Ecto neural progenitor cell (in vitro differentiated cells): ENCODE measurements at places on chromosomes 1 and 21.

DNA sequence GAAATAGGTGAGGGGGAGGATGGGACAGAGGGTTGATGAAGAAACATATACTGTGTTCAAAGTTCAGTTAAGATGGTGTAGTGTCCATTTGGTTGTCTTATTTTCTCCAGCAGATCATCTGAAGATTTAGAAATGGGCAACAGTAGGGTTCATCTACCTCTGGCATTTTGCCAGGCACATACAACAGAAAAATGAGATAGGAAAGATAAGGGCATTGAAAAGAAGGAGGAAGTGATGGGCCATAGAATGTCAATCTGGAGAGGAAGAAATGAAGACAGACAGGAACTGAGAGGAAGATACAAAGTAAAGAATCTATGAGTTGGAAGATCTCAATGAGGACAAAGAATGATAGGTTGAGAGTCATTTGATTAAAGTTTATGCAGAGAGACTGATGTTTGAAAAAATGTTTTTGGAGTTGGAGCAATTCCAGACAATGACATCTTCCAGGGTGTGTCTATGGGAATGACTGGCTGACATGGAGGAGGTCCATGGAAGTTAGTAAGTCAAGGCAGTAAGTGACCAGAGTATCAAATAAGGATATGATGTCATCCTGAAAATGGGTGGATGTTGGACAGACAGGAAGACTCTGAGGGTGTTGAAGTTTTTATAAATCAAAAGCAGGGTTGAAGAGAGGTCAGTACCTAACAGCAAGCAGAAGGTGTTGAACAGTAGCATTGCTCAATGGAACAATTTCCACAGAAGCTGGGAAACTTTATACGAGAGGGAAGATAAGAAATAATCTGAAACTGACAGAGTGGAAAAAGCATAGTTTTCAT lies 18.7 kb upstream of the CD55 start:
- no peak for DNase-seq

- no peak for DNase-seq
These were observed 114.1 kb upstream of the ETS2 start for GRCh38 chr21:38691631-38692030.

DNA sequence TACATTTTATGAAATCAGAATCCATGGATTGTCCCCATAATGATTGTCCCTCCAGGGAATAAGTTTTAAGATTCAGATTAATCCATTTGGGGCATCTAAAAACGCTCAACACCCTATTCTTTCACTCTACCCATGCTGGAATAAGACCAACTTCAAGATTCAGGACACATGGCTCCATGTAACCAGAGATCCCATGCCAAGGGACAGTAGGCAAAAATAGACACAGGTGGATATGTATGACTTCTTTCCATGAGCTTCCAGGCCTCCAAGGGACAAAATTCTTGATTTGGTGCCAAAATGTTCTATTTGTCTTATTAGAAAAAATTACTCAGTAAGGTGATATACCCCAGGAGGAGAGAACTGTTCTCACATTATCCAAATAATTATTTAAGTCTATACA lies 178.8 kb downstream of the NRIP1 start:
- no peak for DNase-seq

DNA sequence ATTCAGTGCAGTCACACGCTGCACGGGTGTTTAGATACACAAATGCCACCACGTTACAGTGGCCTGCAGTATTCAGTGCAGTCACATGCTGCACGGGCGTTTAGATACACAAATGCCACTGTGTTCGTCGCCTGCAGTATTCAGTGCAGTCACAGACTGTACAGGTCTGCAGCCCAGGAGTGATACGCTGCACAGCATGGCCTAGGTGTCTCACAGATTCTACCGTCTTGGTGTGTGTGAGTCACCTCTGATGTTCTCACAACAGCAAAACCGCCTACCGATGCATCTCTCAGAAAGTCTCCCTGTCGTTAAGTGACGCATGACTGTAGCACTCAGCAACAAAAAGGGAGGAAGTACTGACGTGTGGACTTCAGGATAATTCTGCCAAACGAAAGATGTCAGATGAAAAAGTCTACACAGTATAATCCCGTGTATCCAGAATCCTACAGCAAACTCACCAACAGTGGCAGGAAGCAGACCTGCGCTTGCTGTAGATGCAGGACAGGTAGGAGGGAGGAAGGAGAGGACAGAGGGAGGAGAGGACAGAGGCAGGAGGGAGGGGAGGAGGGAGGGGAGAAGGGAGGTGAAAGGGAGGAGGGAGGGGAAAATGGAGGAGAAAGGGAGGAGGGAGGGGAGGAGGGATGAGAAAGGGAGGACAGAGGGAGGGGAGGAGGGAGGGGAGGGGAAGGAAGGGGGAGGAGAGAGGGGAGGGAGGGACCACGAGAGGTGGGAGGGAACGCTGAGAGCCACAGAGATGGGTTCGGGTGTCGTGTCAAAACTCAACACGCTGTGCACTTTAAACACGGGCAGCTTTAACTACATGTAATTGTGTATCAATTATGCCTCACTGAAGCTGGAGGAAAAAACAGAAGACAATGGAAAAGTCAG lies 36.3 kb upstream of the PCBP3 start:
- no peak for DNase-seq

DNA sequence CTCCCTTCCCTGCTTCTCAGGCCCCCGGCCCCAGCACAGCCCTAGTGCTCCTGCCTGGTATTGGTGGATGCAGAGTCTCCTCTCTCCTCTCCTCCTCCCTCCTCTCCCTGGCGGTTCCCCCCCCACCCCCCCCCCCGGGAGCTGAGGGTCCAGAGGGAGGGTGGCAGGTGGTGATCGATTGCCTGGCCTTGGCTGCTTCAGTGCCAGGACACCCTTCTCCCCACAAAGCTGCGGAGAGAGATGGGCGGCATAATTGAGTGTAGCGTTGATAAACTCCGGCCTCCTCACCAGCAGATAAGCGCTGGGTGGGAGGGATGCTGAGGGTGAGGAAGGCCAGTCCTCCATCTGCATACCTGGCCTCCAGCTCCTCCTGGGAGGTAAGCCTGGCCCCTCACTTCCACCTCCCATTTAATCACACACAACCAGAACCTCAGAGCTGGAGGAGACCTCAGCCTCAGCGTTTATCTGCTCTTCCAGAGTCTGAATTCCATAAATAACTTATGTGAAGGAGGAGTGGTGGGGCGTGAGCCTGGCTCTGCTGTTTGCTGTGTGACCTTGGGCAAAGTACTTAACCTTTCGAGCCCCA lies 60.8 kb downstream of the LRRN2 start:
- no peak for DNase-seq

- DNase-seq = no peak
These were observed 45.0 kb upstream of the ADARB1 start for GRCh38 chr21:45029298-45029947.

GRCh38 chr1:58762806-58763205 lies 21.0 kb downstream of the JUN start:
- no peak for DNase-seq

DNA sequence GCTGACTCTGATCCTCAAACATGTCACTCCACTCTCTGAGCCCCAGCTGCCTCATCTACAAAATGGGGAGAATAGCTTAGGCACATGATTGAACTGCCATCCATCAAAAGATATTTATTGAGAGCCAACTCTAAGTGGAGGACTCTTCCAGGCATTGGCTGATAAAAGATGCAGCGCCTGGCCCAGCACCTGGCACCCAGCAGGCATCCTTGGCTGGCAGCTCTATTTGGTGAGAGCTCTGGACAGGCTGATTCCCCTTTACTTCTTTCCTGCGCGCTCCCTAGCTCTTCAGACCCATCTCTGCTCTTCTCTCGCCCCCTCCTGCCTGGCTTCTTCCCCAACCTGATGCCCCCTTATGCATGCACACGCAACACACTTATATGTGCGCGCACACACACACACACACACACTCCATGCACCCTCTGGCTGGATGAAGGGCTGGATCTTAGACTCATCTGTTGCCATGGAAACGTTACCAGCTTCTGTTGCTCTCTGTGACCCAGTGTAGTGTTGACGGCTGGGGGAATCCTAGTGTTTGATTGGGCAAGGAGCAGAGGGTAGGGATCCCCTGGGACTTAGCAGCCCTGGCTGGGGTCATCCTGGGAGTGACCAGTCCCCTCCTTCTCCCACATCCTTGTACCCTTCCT lies 49.3 kb downstream of the VWA5B1 start:
- no peak for DNase-seq

DNA sequence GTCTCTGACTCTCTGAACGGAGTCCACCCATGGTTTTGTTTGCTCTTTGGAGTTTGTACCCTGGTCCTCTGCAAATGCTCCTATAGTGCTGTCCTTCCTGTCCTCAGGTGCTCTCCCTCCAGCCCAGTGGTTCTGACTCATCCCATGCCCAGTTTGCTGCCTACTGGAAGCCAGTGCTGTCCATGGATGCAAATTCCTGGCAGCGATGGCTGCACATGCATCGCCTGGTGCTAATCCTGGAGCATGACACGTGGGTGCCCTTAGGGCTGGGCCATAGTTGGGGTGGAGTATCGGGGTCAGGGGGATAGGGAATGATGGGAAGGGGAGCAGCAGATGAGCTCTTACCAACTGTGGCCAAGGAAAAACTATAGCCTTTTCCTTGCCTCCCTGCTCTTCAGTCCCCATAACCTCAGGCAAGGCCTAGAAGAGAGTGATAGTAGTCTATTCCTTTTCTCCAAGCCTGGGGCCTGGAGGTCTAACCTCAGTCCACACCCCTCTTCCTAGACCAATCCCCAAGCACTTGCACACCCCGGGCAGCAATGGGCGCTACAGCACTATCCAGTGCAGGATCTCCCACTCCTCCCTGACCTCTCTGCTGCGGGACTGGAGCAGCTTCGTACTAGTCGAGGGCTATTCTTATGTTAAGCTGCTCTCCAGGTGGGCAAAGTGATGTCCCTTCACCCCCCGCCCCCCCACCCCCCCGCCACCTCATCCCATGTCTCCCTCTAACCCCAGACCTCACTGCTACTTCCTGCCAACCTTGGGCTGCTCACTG lies 31.6 kb downstream of the HYI start:
- no peak for DNase-seq

DNA sequence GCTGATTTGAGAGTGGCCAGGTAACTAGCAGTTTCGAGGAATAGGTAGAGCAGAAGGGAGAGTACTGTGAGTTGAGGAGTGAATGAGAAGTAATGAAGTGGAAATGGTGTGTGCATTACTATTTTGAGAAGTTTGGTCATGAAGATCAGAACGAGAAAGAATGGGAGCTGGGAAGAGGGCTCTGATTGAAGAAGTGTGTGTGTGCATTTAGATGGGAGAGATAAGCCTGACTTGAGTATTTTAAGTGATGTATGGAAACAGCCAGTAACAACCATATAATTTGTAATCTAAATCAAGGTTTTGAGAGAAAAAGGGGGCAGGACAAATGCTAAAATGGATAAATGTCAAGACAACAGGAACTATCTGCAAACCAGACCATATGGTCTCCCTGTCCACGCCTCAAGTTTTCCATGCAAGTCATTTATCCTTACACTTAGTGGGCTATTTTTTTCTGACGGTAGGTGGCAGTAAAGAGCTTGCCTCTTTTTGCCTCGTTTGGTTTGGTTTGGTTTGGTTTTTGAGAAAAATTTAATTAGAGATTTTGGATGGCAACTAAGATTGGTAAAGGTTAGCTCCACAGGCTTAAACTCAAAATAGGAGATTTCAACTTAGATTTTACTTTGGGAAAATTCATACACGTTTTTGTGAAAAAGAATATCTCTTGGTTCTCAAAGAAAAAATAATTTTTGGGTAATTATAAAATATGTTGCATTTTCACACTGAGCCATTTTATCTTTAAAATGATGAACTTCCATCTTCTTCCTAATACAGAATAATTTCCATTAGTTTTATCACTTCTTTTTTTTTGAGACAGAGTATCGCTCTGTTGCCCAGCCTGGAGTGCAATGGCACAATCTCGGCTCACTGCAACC lies 9.5 kb upstream of the B3GALNT2 start:
- no peak for DNase-seq

DNA sequence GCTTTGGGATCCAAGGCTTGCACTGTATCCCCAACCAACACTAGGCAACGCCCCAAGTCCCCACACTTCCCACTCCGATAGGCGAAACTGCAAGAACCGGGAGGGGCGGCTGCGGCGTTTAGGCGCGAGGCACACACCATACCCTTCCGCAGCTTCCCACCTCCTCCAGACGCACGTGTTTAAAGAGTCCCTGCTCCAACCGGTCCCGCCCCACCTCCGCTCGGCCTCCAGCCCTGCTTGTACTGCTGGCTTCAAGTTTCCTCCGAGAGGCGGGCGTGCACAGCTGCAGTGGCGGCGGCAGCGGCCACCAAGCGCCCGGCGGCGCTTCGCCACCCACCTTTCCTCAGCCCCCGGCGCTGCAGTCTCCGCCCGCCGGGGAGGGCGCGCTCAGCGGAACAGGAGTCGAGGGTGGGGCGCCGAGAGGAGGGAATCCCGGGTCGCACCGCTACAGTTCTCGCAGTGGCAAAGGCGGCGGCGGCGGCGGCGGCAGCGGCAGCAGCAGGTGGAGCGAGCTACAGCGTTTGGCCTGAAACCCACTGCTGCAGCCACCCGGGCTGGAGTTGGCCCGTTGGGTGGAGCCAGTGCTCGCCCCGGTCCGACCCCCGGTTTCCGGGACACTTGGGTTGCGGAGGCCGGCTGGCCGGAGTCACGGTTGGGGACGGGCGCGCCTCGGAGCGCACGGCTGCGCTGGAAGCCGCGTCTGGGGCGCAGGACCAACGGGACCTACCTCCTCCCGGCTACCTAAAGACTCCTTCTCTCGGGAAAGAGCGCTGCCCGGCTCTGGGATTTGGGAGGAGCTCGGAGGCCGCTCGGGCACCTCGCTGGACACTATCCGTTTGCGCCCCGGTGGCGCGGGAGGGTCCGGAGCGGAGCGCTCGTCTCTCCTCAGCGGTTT lies at the start of gene CNIH3:
Gene CNIH3, plus strand, starts transcription at position 457 of the 895 bp plus-strand sequence. CDS start 858 bp downstream, outside the sequence.
- DNase-seq = peak; percentile 87

DNA sequence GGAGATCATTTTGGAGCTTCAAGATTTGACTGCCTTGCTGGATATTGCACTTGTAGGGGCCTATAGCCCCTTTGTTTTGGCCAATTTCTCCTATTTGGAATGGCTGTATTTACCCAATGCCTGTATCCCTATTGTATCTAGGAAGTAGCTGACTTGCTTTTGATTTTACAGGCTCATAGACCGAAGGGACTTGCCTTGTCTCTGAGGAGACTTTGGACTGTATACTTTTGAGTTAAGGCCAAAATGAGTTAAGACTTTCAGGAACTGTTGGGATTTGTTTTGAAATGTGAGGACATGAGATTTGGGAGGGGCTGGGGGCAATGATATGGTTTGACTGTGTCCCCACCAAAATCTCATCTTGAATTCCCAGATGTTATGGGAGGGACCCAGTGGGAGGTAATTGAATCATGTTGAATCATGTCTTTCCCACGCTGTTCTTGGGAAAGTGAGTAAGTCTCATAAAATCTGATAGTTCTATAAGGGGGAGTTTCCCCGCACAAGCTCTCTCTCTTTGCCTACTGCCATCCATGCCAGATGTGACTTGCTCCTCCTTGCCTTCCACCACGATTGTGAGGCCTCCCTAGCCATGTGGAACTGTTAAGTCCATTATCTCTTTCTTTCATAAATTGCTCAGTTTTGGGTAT lies 276.1 kb downstream of the LMX1A start:
- no peak for DNase-seq

DNA sequence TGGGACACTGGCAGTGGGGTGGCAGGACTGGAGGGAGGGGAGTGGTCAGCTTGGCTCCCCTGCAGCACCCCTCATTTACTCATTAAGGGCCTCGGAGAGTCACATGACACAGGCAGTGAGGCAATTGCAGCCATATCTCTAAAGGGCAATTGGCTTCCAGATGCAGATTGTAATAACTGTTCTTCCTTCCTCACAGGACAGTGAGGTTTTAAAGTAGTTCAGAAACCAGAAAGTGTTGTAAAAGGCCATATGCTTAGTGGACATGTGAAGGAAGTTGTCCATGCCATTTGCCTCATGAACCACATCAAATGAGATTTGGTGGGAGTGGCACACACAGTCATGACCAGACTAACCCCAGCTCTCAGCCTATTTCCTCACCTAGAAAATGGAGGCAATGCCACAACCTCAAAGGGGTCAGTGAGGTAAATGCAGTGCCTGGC lies 11.1 kb downstream of the MTX1 start:
- no peak for DNase-seq
